Eye (tissue), 1 donor: ENCODE measurements at places on chromosomes 2 and 18.
A peak's percentile ranks its signal among the peaks of the same experiment; 100 is the strongest.

GRCh38 chr18:8519102-8519501, 90.1 kb upstream of the RAB12 start:
- no peak for DNase-seq

DNA sequence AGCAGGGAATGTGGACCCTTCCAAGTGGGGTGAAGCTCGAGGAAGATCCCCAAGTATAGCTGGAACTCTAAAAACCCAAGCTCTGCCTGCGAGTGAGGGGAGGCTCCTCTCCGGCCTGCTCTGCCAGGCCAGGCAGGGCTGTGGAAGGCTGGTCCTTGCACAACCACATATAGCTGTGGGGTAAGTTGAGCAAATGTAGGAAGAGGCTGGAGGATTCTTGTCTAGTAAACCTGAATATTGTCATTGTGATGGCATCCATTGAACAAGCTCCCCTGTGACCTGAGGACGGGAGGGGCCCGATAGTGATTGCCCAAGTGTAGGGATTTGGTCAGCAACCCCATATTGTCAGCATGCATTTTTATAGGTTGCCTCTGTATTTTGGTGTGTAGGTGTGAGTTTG, 103.0 kb downstream of the ACKR3 start:
- DNase-seq: no peak

GRCh38 chr2:84857566-84857965, 23.3 kb downstream of the TRABD2A start:
- DNase-seq: no peak

DNA sequence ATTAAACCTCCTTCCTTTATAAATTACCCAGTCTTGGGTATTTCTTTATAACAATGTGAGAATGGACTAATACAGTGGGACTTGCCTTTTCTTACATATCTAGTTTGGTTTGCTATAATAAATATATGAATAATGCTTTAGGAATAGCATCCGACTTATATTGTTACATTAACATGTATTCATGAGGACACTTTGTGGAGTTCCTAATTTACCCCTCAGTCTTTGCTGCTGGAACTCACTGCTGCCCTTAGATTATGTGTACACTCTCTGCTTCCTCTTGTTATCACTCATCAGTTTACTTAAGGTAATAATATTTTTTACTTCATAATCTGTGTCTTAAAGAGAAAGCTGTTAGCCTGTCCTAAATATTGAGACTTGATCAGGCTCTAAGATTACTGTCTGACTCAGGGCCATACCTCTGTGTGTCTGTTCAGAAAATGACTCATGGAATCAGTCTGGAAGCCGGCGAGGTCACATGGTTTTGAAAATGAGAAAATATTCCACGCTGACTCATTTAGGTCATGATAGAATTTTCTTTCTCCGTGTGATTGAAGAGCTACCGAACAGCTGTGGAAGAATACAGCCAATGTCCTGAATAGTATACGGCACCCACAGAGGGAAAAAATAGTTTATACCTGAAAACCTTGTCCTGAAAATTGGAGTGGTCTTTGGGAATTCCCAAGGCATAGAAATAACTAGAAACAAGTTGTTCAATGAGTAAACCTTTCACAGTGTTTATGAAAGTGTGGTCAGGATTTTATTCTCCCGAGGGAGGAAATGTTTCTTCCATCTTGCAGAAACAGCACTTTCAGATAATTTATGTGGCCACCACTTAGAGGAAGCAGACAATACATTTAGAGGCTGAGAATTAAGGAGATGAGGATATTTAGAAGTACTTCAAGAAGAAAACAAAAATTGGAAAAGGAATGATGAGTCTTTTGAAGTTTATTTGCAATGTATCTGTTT, 156.4 kb downstream of the DSEL start:
- peak; percentile 28 for DNase-seq

DNA sequence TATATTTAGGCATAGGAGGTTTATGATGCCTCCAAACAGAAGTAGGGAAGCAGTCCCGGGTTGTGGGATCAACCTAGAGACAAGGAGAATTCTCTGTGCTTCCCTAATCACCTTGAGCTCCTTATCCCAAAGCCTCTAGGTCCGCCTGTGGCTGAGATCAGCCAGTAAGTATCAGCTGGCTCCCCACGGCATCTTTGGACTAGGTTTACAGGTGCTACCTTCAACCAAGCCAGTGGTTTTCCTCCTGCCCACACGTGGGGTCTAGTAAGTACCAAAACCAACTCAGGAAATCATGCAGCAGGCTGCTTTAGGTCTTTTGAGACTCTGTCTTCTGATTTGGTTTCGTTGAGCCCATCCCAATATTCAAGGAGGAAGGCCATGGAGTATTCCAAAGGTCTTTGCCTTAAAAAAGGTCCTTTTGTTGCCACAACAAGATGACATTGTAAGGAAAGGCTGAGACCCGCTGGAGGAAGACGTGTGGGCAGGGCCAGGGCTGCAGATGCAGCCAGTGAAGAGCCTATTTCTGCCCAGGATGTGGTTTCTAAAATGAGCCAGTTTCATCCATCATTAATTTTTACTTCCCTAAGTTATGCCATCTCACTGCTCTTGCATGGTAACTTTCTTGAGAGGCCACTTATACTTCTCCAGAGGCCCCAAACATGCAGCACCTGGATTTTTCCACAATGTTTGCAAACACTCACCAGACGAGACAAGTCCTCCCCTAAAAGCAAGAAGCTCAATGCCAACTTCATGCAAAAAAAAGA, 248.7 kb downstream of the RNF152 start:
- no peak for DNase-seq

DNA sequence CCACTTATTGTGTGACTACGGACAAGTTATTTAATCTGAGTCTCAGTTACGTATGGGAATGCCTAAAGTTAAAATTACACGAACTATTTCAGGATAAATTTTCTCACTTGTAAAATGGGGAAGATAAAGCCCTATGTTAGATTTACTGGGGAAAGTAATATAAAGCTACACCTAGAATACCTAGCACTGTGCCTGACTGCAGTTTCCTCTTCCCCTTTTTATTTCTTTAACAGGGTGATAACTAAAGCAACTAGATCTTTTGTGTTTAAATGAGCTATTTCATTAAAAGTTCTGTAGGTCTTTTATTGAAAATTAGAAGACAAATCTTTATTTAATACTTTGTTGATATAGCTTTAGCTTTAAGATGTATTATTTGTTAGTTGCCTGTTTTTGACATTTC, 5.0 kb downstream of the B3GNT2 start:
- DNase-seq: no peak

DNA sequence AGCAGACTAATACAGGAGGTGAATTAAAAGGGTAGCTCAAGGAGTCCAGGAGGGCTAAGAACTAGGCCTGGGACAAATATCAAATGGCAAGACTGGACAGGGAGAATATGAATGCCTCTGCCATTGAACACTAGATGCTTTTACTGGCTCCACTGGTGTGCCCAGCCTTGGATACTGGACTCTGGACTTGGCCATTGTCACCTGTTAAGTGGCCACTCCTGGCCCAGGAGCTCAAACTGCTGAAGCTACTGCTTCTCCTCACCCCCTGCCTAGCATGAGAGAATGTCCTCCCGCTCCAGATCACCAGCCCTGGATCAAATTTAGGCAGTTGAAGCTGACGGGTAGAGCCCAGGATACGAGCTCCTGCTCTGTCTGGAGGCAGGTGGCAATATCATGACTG, 170.8 kb downstream of the DDX1 start:
- no peak for DNase-seq

DNA sequence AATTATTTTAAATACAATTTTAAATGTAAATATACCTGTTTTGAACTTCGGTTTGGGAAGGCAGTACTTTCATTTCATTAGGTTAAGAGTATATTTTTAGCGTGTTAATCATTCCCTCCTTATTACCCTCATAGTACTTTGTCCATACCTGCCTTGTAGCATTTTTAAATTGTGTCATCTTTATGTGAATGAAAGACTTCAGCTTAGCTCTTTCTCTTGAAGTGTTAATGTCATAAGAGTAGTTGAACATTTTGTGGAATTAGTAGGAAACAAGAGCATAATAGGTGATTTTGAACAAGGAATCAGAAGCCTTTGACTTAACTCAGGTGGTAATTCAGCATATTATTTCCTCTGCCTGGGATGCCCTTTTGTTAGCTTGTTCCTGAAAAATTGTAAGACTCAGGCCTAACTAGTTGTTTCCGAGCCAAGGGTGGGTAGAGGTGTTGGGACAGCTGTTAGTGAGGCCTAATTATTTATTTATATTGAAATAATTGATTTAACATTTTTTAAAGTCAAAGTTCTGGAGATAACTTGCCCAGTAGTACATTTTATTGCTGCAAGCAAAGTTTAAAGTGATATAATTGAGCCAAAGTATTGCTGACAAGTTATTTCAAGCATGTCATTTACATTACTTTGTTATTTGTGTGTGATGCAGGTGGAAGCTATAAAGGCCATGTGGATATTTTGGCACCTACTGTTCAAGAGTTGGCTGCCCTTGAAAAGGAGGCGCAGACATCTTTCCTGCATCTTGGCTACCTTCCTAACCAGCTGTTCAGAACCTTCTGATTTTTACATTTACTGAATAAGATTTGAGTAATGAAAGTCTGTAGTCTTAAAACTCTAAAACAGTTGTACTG, 38.7 kb downstream of the DDX1 start:
- peak; percentile 8 for DNase-seq

DNA sequence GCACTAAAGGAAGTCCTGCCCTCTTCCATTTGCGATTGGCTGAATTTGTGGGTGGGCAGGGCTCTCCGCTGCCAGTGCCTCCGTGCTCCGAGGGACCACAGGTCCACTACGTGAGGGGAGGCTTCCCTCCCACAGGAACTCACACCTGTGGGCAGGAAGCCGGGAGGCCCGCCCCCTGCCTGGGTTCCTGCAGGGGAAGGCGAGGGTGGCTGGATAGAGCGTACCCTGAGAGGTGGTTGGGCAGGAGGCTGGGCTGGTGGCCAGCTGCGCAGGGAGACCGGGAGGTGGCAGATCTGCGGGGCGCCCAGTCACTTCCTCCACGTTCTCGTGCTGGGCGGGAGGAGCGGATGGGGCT, 47.0 kb upstream of the PTH2R start:
- DNase-seq: no peak

GRCh38 chr2:11040992-11041391, 114.3 kb upstream of the SLC66A3 start:
- no peak for DNase-seq

DNA sequence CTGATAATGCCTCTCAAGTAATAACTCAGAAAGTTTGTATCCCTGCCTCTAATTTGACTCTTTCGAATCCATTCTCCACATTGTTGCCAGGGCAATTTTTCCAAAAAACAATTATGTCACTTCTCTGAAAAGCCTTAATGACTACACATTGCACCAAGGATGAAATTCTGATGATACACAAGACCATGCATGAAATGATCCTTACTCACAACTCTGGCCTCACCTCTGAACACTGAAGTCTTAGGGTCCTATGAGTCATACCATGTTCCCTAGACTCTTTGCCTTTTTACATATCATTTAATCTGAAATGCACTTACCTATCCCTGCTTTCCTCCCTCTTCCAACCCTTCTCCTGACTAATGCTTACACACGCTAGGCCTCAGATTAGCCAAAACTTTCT, 51.0 kb downstream of the WDPCP start:
- DNase-seq: no peak

DNA sequence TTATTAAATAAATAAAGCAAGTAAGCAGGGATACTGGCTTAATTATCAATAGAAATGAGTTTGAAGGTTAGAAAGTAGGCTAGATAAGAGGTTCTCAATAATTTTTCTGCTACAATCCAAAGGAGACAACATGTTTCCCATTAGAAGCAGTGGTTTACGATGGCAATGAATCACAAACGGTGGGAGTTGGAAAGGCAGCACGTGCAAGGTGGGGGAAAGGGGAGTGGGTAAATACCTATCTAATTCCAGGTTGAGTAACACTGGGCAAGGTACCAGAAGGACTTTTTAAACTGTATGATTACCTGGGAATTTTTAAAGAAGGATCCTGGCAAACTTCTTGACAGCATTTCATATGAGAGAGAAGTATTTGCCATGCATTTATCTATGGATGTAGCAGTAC, 289.9 kb downstream of the NBAS start:
- no peak for DNase-seq

DNA sequence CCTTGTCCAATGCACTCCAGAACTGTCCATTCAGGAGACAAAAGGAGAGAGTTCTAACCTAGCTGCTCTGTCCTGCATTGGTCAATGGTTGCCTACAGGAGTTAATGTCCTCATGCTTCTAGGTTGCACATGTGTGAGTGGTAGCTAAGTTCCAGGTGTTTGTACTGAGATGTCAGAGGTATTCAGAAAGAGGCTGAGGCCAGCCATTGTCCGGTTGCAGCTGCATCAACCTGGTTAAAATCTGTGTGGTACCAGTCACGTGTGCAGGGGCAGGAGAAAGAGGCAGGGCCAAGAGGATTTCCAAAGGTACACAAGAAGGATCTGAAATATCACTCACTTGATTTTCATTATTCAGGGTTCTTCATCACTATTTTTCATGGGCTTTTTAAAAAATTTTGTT, 70.8 kb downstream of the DTNA start:
- no peak for DNase-seq

DNA sequence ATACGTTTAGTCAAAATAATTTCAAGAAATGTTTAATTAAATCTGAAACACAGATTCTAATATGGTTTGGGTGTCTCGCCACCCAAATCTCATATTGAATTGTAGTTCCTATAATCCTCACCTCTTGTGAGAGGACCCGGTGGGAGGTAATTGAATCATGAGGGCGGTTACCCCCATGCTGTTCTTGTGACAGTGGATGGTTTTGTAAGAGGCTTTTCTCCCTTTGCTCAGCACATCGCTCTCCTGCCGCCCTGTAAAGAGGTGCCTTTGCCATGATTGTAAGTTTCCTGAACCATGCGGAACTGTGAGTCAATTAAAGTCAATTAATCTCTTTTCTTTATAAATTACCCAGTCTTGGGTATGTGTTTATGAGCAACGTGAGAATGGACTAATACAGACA, 1045.1 kb upstream of the POU3F3 start:
- DNase-seq: no peak

GRCh38 chr18:58761241-58761969, 90.1 kb downstream of the MALT1 start:
- no peak for DNase-seq

GRCh38 chr2:190119923-190120590, 57.5 kb upstream of the MSTN start:
- no peak for DNase-seq

DNA sequence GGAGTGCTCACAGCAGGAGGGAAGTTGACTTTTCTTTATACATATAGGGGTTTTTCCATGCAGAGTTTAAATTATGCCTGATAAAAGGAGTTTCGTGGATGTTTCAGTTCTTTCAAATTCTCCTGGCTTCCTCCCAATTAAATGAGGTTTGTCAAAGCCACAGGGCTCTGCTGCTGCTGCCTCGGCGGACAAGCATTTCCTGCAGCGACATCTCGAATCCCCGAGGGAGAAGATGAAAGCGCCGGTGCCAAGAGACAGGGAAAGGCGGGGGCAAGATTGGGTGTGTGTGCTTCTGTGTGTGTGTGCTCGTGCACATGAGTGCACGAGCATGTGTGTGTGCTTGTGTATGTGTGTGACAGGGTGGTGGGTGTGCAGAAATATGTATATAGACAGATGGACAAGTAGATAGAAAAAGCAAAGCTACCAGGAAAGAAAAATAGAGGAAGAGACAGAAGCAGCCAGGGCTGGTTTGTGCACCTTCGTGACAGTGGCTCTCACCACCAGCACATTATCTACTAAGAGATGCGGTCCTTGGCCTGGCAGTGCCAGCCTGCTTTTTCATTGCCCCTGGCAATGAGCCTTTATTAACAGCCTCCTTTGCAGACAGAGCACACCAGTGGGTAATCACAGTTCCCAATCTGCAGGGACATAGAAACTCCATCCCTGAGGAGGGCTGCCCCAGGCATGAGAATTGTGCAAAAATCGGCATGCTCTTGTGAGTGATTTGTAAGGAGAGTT, 76.2 kb downstream of the CDK15 start:
- peak; percentile 77 for DNase-seq
